SIG-M5 (cell line): ENCODE measurements at places on chromosomes 5 and 9.

- no peak for DNase-seq
Observed at GRCh38 chr5:18105449-18105848, 471.2 kb downstream of the TAF11L14 start.

DNA sequence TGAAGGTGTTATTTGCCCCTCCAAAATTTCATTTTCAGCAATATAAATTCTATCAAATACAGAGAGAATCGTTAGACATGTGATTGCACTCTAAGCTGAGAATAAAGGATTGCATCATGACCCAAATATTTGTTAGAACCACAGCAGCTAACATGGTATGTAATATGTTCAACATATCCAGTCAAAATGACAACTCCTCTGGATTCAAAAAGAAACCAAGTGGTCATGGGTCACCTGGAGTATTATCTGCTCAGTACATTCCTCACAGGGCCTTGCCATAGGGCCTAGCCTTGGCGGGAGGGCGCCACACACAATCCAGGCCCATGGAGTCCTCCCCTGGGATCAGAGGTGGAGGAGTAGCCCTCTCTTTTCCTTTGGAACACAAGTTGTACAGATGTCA, 179.2 kb downstream of the HSD17B3 start:
- DNase-seq = no peak

DNA sequence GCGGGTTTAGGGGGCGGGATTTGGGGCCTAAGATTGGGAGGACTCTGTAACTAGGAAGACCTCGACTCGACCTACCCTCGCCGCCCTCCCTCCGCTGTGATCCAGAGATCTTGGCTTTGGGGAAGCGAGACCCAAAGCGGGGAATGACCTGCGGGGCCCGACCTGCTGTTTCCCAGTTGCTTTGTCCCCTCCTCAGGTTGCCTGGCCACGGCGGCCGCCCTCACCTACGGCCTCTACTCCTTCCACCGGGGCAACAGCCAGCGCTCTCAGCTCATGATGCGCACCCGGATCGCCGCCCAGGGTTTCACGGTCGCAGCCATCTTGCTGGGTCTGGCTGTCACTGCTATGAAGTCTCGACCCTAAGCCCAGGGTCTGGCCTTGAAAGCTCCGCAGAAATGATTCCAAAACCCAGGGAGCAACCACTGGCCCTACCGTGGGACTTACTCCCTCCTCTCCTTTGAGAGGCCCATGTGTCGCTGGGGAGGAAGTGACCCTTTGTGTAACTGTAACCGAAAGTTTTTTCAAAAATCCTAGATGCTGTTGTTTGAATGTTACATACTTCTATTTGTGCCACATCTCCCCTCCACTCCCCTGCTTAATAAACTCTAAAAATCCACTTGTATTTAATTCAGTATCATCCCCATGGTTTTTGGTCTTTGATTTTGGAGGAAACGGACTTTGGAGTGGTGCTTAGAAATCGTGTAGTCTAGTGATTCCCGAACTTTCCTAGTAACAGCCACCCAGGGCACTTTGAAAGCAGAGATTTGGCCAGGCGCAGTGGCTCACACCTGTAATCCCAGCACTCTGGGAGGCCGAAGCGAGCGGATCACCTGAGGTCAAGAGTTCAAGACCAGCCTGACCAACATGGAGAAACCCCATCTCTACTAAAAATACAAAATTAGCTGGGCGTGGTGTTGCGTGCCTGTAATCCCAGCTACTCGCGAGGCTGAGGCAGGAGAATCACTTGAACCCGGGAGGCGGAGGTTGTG, 878 bp downstream of the HIGD2A start:
- DNase-seq = no peak

DNA sequence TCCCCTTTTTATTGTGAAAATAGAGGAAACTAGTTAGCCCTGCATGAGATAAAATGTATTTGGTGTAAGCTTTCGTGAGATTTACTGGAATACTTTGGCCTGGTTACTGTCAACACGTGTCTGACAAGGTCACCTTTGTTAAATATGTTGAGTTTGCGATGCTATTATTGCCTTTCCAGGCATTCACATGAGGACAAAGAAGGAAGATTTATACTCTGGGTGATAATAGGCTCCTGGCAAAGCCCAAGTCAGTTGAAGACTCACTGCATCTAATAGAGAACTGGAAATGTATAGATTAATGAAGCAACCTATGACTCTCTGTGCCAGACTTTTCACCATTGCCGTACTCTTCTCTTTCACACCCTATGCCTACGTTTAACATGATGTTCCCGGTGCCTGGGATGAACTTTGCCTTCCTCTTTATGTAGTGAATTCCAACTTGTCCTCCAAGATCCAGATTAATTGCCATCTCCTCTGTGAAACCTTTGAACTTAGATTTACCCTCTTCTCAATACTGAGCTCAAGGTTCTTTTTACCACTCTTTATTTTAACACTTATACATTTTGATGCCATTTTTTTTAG, 33.9 kb downstream of the ITGA2 start:
- DNase-seq = no peak

GRCh38 chr5:178207917-178208280, 3.6 kb downstream of the HNRNPAB start:
- DNase-seq = no peak

- no peak for DNase-seq
Observed at GRCh38 chr5:140322751-140323731, 20.1 kb upstream of the PFDN1 start.

DNA sequence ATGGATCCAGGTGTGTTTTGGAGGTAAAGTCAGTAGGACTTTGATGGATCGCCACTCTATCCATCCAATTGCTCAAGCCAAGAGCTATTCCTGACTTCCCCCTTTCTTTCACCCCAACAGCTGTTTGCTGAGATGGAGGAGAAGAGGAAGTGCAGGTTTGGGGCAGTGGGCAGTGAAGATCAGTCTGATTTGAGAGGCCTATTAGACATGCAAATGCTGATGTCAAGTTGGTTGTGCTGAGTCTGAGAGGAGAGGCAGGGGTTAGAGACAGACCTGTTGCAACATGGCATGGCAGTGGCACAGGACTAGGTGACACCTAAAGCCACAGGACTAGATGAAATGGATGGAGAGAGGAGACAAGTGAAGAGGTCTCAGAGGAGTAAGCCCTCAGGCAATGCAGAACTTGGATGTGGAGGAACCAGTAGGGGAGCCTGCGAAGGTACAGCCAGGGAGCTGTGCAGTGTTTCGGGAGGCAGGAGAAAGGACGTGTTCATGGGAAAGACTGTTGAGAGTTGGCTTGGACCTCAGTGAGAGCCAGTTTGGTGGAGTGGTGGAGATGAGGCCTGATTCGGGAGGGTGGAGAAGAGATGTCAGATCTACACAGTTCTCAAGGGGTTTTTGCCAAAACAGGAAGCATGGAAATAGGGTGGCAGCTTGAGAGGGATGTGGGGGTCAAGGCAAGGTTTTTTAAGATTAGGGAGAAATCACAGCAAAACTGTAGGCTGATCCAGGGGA, 175.0 kb downstream of the MACROH2A1 start:
- no peak for DNase-seq

- no peak for DNase-seq
Observed at GRCh38 chr9:6938447-6938846, 180.7 kb downstream of the KDM4C start.

GRCh38 chr5:103513701-103514100, 48.9 kb downstream of the NUDT12 start:
- no peak for DNase-seq

DNA sequence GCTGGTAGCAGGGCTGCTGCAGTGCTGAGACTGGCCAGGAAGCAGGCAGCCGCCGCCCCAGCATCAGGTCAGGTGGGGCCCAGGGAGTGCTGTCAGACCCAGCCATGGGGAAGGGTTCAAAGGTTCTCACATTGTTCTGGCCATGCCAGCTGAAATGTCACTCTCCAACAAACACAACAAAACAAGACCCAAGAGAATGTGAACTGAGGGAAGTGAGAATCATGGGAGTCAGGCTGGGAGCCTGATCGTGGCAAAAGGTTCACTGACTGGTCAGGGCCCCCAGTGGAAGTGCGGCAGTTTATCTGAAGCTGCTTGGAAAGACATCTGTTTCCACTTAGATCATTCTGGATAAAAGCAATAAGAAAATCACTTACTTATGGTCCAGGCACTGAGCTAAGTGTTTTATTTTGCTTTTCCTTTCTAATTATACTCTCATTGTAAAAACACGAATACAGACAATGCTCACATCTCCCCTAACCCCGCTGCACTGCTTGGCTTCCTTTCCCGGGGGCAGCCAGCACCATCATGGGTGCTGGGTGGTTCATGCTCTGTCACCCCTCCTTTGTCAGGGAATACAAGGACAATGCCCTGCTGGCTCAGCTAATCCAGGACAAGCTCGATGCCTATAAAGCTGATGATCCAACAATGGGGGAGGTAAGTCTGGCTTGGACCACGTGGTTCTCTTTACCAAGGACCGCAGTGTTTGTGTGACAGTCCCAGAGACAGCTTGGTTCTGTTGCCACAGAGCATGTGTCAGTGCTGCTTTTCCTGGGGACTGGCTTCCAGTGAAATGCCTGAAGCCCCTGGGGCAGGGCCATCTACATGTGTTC, 41.9 kb upstream of the CFAP157 start:
- DNase-seq = no peak

DNA sequence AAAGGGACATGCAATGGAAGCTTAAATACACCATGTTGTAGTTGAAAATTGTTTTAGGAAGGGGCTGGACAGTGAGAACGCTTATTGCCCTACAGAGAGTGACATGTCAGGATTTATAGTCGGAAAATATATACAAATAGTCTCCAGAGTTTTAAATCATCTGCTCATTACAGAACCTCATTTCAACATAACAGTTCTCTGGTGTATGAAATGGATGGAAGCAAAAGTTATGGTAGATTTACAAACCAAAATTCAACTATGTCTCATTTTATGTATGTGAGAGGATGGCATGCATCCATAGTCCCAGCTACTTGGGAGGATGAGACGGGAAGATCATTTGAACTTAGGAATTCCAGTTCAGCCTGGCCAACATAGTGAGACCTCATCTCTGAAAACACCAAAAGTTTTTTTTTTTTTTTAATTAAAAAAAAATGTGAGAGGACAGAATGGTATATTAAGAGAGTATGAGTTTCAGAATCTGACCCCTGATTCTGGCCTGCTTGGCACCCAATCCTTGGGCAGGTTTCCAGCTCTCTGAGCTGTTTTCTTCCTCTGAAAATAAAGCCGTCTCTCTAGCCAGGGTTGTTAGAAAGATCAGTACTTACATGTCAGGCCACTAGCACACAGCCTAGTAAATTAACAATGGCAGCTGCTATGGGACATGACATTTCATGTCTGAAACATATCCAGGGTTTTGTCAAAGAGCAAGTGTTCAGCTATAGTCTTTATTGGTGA, 40.1 kb downstream of the IQGAP2 start:
- DNase-seq = no peak

DNA sequence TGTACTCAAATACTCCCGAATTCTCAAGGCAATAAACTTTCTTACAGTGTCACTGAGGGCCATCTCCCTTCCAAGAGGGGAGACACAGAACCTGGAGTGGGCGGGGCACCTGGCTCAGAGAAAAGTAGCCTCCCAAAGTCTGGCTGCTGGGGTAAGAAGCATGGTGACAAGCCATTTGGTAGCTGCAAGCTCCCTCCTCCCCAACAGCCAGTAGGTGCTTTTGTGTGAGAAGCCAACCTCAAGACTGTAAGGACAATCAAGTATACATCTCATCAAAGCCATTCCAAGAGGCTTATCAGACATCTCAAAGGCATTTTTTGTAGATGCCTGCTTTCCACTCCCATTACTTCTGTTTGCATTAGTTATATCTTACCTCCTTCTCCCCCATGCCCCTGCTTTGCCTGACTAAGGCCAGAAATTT, 1.4 kb downstream of the DAB2 start:
- no peak for DNase-seq

- no peak for DNase-seq
Observed at GRCh38 chr5:127236254-127236653, 54.3 kb upstream of the MEGF10 start.

DNA sequence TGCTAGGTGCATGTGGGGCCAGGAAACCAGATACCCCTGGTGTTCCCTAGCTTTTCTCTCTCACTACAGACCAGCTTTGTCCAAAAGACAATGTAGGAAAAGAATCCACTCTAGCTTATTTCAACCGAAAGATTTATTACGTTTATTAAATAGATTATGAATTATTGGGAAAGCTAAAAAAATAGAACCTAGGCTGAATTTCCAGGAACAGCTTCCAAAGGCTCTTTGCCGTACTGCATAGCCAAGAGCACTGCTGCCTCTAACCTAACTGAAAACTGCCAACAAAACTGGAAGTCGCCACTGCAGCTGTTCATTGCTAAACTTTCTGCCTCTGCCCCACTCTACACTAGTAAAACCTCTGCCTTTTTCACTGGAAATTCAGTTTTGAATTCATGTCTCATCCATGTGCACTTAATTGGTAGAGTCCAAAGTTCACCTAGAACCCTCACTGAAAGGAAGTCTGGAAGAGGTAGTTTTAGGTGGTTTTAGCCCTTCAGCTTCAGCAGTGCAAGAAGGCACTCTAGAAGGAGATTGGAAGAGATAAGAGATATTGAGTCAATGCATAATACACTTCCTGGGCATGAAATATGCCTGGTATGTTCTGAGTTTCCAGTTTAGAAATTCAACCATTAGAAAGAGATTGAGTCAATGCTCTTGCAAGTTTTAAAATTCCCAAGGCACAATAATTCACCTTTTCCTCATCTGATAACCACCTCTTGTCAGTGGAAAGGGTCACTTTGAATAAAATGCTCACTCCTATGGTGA, 927.9 kb downstream of the MAT2B start:
- DNase-seq = no peak

DNA sequence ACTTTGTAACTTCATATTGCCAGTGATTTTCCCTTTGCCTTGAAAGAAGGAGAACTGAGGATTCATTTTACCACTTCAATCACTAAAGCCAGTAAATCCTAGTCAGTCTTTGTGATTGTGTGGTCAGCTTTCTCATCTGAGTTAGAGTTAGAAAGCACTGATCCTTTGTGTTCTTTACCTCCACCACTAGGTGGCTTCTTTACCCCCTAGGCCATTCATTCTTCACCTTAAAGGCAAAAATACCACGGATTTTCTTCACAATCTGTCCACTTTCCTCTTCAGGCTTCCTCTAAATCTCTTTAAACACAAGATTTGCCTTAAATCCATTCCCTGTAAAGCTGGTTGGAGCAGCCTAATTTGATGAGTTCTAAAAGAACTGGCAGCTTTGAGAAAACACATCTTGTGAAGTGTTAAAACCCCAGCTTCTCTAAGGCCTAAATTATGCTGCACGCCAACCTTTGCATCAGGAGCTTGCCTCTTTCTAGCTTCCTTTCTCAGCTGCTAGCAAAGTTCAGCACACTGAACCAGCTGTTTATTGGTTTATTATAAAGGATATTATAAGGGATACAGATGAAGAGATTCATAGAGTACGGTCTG, 20.4 kb downstream of the BDP1 start:
- no peak for DNase-seq

GRCh38 chr9:78030296-78030552, 1.4 kb downstream of the GNAQ start:
- no peak for DNase-seq
